ENCODE measurements at places on chromosomes 13 and 19. TPM values are rescaled to one million over a fixed set of nuclear protein-coding genes. Genes with fewer than 3 reads are reported as not detected.

- no peaks in the 10 kb centered on the region for H3K36me3 ChIP-seq
- no peaks in the 10 kb centered on the region for H3K4me1 ChIP-seq
- no peak overlapping the region for H3K4me3 ChIP-seq
- H3K27ac ChIP-seq: no peak overlapping the region
- no peak for DNase-seq
- H3K27me3 ChIP-seq: no peaks in the 10 kb centered on the region
Observed at GRCh38 chr19:17703824-17704463, 15.3 kb upstream of the MAP1S start.

ZFP14 gene
- 2.7 TPM for total RNA-seq

CCDC122 gene
- total RNA-seq: 4.7 TPM

KCTD4 gene
- 0.09 TPM for total RNA-seq

DNA sequence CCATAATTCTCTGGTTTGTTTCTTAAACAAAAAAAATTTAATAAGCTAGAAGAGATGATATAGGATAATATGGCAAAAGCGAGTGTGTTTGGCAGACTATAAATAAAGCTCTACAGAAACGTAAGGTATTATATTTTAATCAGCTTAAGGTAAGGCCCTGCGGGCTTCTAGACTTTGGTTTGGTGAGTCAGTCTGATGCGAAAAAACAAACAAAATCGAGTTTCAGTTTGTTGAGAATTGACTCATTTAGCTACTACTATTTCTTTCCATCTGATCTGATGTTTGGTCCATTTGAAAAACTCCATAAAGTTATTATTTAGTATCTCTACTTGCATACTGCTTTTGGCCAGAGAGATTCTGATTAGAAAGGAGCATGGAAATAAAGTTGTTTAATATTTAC, 138.0 kb downstream of the MIPEP start:
- no peak overlapping the region for H3K27ac ChIP-seq
- no peak for DNase-seq
- no peaks in the 10 kb centered on the region for H3K36me3 ChIP-seq
- H3K4me1 ChIP-seq: no peaks in the 10 kb centered on the region

MYO16 gene
- total RNA-seq: 0.05 TPM

ICAM5 gene
- 0.17 TPM for total RNA-seq

- no peak overlapping the region for H3K4me3 ChIP-seq
- DNase-seq: no peak
- H3K27me3 ChIP-seq: no peaks in the 10 kb centered on the region
Observed at GRCh38 chr13:110337247-110337646, 30.2 kb downstream of the COL4A2 start.

GRCh38 chr19:34082289-34083077, 89.8 kb upstream of the LSM14A start:
- no peaks in the 10 kb centered on the region for H3K36me3 ChIP-seq
- H3K27me3 ChIP-seq: no peaks in the 10 kb centered on the region
- H3K4me3 ChIP-seq: no peak overlapping the region
- H3K4me1 ChIP-seq: no peaks in the 10 kb centered on the region

All from pancreas (tissue), 10 donors.